ENCODE measurements at places on chromosomes 4 and X. TPM values are rescaled to one million over a fixed set of nuclear protein-coding genes. Genes with fewer than 3 reads are reported as not detected.

DNA sequence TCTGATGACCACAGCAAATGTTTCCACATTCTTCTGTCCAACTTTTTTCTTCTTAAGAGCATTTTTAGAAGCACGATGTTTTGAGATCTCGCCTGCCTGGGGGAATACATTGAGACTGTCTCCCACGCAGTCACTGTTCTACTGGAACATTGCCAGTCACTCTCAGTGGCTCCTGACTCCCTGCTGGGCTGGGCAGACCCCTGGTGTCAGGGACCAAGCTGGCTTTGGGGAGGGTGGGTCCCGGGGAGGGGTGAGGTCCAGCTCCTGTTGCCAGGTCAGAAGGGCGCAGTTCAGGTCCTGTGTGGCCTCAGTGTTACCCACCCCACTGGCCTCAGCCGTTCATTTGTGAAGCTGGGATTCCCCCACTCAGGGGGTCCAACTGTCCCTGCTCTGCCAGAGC, 18.9 kb upstream of the ABLIM2 start:
- H3K36me3 ChIP-seq: no peaks in the 10 kb centered on the region
- H3K4me1 ChIP-seq: peaks cover 12% of the 10 kb centered on the region
- no peaks in the 10 kb centered on the region for H3K27me3 ChIP-seq
- no peak for DNase-seq
- H3K4me3 ChIP-seq: no peak overlapping the region

- H3K27ac ChIP-seq: peak overlapping the region; percentile 38
- H3K27me3 ChIP-seq: no peaks in the 10 kb centered on the region
- DNase-seq: no peak
- no peaks in the 10 kb centered on the region for H3K36me3 ChIP-seq
- H3K4me3 ChIP-seq: no peak overlapping the region
These were observed 13.3 kb downstream of the HNRNPD start for GRCh38 chr4:82360298-82361177.

DNA sequence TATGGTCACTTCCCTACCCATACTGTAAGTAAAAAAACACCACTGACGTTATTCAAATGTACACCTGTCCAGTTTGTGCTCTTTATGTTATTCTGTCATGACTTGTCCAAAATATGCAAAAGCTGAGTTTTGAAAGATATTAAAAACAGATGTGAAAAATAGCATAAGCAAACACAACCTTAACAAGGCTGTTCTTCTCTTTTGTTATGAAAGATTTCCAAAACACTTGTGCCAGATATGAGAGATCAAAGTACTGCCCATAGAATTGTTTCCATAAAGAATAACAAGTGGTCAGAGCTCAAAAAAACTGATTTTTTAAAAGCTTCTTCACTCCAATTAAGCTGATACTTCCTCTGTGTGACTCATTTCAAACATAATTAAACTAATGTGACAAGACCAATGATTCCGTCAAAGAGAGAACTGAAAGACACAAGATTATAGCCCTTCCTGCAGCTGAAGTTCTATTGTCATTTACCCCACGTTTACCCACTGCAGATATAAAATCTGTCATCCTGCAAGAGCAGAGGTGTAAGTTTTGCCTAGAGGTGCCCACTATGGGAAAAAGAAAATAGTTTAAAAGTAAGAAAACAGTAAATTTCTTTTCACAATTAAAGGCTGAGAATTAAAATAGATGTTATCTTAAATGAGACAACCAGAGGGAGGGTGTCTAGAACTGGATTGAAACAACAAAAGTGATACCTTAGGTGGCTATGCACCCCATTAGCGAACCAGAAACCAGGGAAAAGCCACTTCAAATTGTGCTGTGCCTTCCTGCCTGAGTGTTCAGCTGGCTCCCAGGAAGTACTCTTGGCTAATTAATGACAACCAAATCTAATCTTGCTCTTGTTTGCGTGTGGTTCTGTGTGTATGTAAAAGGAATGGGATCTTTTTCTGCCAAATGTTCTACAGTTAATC, 30.1 kb downstream of the RASSF6 start:
- H3K27ac ChIP-seq: peak overlapping the region; percentile 11
- H3K36me3 ChIP-seq: no peaks in the 10 kb centered on the region
- DNase-seq: no peak
- H3K4me3 ChIP-seq: no peak overlapping the region
- H3K27me3 ChIP-seq: no peaks in the 10 kb centered on the region

DNA sequence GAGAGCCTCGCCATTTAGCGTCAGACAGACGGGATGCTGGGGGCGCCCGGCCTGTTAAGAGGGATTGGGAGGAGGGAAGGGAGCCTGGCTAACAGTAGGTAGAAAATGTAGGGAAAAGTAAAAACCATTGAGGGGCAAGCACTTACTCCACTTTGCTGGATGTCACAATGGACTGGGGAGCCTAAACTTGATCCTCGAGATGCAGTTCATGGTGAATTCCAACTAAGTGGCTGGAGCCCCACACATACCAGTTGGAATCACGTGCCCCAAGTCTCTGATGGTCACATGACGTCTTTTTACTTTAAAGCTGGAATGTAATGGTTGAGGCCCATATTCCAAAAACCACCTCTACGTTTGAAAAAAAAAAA, 1.5 kb downstream of the PLS3 start:
- H3K4me3 ChIP-seq: peak overlapping the region; percentile 48
- DNase-seq: no peak
- no peaks in the 10 kb centered on the region for H3K36me3 ChIP-seq
- peak overlapping the region; percentile 89 for H3K27ac ChIP-seq
- no peaks in the 10 kb centered on the region for H3K27me3 ChIP-seq
- H3K4me1 ChIP-seq: no peaks in the 10 kb centered on the region

DNA sequence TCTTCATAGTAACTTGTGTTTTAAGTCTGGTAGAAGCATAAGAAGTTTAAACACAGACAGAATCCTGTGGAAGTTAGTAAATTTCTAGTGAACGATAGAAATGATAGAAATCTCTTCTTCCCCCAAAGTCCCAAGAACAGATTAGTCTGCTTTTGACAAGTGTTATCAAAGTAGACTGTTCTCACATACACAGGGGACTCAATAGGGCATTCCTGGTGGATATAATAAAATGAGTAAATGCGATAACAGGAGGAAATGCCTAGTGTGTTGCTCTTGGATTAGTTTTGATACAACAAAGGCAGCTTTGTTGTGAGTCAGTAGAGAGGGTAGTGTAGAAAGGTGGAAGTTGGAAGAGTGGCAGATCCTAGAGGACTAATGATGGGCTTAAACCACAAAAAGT, 43.5 kb downstream of the CLCN3 start:
- no peaks in the 10 kb centered on the region for H3K27me3 ChIP-seq
- H3K4me1 ChIP-seq: peaks cover 9% of the 10 kb centered on the region
- DNase-seq: no peak

- H3K27ac ChIP-seq: no peak overlapping the region
- H3K36me3 ChIP-seq: no peaks in the 10 kb centered on the region
- peaks cover 35% of the 10 kb centered on the region for H3K27me3 ChIP-seq
- no peak overlapping the region for H3K4me3 ChIP-seq
- H3K4me1 ChIP-seq: no peaks in the 10 kb centered on the region
- no peak for DNase-seq
These were observed 18.2 kb downstream of the PRDM8 start for GRCh38 chr4:80215449-80216052.

DNA sequence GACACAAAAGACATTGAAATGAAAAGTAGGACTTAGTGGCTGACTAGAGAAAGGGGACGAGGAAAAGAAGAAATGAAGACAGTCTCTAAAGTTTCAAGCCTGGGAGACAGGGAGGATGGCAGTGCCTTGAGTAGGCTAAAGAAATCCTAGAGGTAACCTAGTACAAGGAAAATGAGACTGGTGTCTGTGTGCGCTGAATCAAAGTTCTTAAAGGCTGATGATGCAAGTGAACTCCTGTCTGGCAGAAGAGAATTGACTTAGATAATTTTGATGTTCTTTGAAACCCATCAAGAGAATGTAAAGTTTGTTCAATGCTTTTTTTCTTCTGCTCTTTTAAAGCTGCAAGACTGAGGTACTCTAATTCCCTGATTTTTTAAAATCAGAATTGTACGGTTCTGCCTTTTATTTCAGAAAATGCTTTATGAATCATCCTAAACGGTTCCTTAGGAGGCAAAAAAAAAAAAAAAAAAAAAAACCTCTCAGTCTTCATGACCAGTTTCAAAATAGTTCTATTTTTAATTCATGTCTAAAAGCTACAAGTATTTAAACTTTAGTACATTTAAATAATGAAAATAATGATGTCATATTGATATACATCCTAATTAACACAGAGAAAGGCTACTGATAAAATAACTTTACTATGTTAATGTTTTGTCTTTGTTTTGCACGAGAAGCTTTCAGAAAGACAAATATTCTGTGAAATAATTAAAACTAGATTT, 189.8 kb downstream of the PPP3CA start:
- no peaks in the 10 kb centered on the region for H3K27me3 ChIP-seq
- no peak overlapping the region for H3K27ac ChIP-seq
- H3K4me3 ChIP-seq: no peak overlapping the region
- H3K36me3 ChIP-seq: no peaks in the 10 kb centered on the region
- DNase-seq: no peak

COX7B2 gene
- not detected for total RNA-seq

LGI2 gene
- 0.75 TPM for total RNA-seq

TASL gene
- total RNA-seq: 1.6 TPM

RENBP gene
- total RNA-seq: 7.2 TPM

TRIM60 gene
- total RNA-seq: not detected

ASB9 gene
- total RNA-seq: 1.8 TPM

All from transverse colon (tissue), 4 donors.